ENCODE measurements at places on chromosomes 5 and 9.
A peak's percentile ranks its signal among the peaks of the same experiment; 100 is the strongest.

DNA sequence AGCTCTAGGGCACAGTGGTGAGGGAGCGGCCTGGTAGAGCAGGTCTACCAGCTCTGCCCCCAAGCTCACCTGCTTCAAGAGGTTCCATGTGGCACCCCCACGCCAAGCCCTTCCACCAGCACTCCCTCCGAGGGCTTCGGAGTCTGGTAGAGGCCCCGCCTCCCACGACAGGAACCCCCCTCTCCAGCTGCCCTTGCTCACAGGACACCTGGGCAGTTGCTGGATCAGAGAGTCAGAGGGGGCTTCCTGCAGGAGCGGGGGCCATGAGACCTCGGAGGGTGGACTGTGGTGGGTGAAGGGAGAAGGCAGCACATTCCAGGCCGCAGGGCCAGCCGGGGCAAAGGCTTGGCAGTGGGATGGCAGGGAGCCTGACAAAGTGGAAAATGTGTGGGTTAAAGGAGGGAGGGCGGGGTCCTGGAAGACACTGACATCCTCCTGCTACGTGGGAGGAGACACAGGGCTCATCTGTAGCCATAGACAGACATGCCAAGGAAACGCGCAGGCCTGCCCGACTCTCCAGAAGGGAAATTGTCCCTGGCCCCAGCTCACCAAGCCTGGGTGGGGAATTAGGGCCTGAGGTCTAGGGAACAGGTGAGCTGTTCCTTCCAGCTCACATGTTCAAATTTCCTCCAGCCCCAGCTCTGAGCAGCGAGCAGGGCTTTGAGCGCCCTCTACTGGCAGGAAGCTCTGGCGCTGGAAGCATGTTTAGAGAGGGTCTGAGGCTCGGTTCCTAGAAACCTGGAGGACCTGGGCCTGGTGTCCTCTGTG is 74.2 kb downstream of the NTNG2 start:
- peak; percentile 50 for DNase-seq

DNA sequence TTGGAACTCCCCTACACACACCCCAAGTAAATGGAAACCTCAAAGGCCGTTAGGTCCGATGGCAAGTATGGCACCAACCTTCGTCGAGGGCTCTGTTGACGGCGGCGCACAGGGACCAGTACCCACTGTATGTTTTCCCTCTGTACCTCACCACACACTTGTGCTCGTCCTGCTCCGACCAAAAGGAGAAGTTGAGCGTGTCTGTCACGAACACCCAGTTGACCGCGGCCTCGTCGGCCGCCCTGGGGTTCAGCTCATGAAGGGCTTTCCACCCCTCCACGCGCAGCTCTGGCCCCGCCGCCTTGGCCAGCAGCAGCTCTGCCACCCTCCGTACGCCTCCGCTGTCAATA is 24.0 kb downstream of the HNRNPK start:
- no peak for DNase-seq

- DNase-seq = no peak
Measured at GRCh38 chr5:165616490-165617405, 2111.3 kb downstream of the MAT2B start.

- no peak for DNase-seq
Measured at GRCh38 chr9:16540743-16541613, 329.5 kb downstream of the BNC2 start.

DNA sequence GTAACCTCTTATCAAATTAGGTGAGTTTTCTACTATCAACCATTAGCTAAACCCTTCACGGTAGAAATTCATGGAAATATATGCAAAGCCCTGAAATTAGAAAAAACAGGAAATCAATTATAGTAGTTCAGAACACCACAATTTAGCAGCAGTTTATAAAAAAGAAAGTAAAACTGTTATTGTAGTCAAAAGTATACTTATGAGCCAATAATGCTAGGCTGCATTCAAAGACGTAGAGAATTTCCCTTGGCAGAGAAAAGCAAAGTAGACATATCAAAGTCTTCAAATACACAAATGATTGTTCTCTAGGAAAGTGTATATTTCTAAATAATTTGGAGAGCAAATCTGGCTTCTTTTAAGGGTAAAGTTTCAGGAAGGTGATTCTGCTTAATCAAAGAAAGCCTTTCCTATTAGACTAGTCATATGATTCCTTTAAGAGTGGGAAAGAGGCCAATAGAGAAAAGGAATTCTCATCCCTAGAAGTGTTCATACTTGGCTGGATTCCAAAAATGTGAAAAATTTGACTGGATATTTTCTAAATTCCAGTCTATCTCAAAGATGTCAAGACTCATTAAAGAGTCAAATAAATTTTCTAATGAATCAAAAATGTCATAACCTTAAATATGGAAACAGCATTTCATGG is 185.5 kb downstream of the SMC2 start:
- no peak for DNase-seq

- DNase-seq = no peak
Measured at GRCh38 chr9:106025453-106025852, 331.1 kb downstream of the TMEM38B start.

Data from NCI-H1092 treated with DMSO at 0.1 percent for 48 hours (cell line).